Inflammatory macrophage (primary cell): ENCODE measurements at places on chromosomes 4 and X.

DNA sequence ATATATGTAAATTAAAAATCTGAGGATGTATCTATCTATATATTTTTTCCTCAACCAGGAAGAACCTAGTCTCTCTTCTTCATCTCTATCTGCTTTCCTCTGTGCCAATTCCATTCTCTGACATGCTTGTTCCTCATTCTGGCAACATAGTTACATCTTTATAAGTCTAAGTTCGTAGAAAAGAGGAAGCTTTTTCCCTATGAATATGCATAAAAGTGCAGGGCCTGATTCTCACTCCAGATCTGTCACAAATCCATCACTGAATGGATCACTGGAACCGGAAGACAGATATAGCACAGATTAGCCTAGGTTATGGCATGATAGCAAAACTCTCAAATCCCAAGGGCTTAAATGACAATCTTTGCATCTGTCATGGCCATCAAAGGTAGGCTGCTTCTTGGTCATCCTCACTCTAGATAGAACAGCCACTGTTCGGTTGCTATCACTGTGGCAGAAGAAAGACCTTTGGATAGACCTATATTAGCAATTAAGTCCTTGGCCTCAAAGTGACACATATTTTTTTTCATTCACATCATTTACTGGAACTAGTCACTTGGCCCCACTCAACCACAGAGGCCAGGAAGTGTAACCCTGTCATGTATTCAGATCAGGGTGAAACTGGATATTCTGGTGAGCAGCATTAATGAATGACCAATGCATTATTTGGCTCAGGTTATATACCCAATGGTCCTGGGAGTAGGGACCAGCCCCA lies 22.2 kb downstream of the DTHD1 start:
- peak; percentile 88 for DNase-seq

GRCh38 chr4:13611283-13611842 lies 16.2 kb downstream of the BOD1L1 start:
- DNase-seq: no peak

GRCh38 chrX:123878252-123878721 lies 18.4 kb downstream of the XIAP start:
- peak; percentile 27 for DNase-seq

DNA sequence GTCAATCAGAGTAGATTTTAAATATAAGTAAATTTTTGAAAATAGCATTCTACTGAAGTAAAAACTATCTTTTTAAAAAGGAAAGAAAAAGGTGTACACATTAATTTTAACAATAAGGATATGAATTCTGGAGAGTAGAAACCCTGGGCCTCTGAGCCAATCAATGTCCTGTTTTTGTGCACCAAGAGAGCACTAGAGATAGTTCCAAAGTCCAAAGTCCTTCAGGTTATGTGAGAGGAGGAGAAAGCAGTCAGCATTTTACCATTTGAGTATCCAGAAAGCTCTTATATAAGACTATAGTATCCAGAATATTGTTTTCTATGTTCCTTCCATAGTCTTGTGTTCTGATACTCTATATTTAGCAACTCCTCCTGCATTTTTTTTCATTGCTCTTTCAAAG lies 3.3 kb upstream of the TCEAL8 start:
- DNase-seq: no peak

DNA sequence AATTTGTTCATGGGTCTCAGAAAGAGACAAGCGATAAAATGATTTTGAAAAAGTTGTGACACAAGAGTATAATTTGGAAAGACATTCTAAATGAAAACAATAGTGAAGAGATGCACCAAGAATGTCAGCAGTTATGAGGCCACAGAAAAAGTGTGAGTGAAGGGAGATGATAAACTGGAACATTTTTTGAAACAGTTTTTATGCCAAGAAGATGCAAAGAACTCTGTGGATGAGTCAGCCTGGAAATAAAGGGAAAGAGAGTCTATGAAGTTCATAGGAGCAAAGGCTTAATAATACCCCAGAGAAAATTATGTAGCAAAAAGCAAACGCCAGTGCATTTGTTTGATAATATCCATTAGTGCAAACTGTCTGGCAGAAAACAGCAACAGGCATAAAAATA lies 188.4 kb upstream of the TBC1D9 start:
- no peak for DNase-seq

- DNase-seq: peak; percentile 61
Measured at GRCh38 chr4:105637408-105638176, 70.9 kb downstream of the INTS12 start.

GRCh38 chrX:144791298-144791697 lies 456.0 kb upstream of the SPANXN1 start:
- DNase-seq: no peak

- DNase-seq: peak; percentile 68
Measured at GRCh38 chr4:107818301-107818910, 6.3 kb upstream of the SGMS2 start.

GRCh38 chrX:15143050-15143824 lies 126.6 kb downstream of the ASB9 start:
- DNase-seq: no peak

DNA sequence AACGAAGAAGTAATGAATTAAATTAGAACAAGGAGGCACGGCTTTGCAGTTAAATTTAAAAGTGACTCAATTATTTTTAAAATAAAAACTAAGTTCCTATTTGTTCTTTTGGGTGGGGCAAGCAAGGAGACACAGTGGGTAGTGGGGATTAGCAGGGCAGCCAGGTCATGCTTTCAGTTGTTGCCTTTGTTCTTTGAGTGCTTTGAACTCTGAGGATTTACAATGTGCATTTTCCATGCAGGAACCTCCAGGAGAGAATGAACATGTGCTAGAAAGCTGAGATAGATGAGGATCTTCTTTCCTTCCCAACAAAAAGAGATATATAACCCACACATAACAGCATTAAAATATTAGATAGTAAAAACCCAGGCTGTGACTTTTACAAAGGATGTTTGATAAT lies 420.4 kb upstream of the CTSO start:
- no peak for DNase-seq
